ENCODE measurements at places on chromosomes 12 and 14. TPM values are rescaled to one million over a fixed set of nuclear protein-coding genes. Genes with fewer than 3 reads are reported as not detected.

The USP44 gene
- 3.6 TPM for total RNA-seq

DNA sequence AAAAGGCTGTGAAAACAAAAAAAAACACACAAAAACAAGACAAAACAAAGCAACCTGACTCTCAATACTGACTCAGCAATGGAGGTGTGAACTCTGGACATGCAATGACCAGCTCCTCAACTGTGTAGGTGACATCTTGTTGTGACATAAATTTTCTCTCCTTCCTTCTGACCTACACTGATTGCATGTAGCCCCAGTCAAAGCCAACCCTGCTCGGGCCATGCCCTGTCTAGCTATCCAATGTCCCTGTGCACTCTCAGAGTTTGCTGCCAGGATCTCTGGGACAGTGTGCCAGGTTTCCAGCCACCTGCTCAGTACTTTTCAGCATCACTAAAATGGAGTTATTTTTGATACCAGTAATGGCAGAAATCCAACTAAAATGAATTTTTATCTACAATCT, 18.9 kb upstream of the CRACR2A start:
- DNase-seq: no peak

GRCh38 chr12:23775208-23775607, 174.3 kb downstream of the SOX5 start:
- no peak for DNase-seq

The FGF23 gene
- total RNA-seq: not detected

DNA sequence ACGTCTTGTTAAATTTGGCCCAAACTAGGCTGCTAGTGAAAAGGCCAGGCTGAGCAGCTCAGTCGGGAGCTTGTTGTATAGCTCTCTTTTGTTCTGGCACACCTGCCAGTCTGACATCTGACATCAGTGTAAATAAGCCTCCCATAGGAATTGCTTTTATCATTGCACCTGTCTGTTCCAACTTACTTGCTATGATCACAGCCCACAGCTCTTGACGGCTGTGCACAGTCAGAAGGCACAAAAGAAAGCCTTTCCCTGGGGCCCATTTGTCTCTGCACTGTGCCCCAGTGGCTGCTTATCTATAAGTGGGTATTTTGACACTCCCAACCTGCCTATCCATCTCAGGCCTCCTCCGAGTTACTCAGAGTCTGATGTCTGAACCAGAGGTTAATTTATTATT, 324.5 kb downstream of the NUAK1 start:
- no peak for DNase-seq

All from omental fat pad (tissue), 4 donors.